ENCODE measurements at places on chromosomes 13 and 19.

- no peak for DNase-seq
Measured at GRCh38 chr13:21043898-21044297, 17.5 kb downstream of the LATS2 start.

DNA sequence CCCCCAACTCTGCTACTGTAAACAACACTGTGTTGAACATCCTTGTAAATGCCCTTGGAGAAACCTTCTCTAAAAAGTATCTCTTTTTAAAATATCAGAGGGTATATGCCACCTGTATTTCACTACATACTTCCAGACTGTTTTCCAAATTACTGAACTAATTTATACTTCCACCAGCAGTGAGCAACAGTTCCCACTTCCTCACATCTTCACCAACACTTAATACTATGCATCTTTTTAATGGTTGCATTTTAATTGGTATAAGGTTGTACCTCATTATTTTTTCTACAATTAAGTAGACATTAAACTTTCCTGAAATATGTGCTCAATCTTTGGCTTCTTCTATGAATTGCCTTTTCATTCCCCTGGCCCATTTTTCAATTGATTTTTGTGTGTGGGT, 21.8 kb downstream of the CLEC4M start:
- DNase-seq: no peak

DNA sequence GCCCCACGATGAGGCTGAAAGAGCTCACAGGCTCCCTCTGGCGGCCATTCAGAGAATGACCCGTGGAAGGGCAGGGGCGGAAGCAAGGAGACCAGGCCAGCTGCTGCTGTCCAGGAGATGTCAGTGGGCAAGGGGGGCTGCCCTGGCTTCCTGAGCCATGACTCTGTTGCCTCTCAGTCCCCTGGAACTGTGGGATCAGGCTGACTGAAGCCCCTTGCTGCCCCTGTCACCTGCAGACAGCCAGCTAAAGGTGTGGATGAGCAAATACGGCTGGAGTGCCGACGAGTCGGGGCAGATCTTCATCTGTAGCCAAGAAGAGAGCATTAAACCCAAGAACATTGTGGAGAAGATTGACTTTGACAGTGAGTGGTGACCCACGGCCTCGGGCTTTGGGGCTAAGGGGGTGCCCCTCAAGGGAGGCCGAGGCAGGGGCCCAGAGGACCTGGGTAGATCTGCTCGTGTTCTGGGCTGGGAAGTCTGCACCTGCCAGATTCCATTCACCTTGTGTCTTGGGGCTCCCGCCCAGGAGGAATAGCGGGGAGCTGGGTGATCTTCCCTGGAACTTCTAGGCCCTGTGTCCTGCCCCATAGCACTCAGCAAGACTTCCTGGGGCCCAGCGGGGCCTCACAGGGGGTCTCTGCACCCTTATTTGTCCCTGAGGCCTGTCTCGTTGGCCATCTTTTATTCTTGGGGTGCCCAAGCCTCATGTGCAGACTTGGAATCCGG, 12.5 kb upstream of the ACTN4 start:
- no peak for DNase-seq

GRCh38 chr13:114108141-114108761, 24.2 kb downstream of the RASA3 start:
- DNase-seq: no peak

DNA sequence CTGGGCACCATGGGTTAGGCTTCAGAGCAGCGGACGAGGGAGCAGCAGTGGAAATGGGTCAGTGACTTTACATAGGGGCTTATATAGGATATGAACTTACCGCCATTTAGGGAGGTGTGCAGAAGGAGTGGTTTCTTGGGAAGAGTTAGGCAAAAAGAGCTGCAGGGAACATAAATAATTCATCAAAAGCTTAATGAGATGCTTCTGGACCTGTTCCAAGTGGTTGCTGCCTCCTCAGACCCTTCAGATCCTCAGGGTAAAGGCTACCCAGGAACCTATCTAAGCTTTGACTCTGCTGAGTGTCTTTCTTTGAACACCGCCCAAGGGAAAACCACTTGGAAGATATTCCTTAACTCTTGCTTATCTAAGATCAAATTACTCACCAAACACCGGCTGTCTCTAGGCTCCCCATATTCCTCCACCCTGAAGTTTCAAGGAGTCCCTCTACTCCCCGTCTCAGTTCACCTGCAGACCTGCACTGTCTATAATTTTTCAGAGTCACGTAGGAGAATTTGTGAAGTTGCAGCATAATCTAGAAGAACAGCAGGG, at the start of gene IGFL4:
TSS of gene IGFL4 (minus strand) at position 51 of the 549 bp plus-strand sequence. CDS start at position 11, 40 bp downstream.
- no peak for DNase-seq

- no peak for DNase-seq
Measured at GRCh38 chr13:65959305-65959704, 1270.8 kb downstream of the PCDH9 start.

DNA sequence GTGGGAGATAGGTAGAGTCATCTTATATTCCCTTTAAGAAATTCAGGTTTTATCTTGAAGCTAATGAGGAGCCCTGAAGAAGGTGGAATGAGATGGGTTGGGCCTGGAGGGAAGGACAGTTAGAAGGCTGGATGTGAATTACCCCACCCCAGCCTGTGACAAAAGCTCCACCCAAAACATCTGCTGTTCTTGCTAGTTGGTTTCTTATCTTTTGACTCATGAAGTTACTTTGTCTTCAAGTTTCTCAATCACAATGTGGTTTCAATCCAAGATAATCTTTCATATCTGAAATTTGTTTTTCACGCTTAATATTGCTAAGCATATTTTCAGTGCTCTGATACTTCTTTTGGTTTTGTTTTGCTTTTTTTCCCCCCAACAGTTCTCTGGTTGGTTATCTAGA, 38.3 kb upstream of the HMGB1 start:
- no peak for DNase-seq

- no peak for DNase-seq
Measured at GRCh38 chr19:49136771-49137171, 17.4 kb downstream of the PPFIA3 start.

GRCh38 chr13:31200637-31200971, 829 bp downstream of the B3GLCT start:
- no peak for DNase-seq

DNA sequence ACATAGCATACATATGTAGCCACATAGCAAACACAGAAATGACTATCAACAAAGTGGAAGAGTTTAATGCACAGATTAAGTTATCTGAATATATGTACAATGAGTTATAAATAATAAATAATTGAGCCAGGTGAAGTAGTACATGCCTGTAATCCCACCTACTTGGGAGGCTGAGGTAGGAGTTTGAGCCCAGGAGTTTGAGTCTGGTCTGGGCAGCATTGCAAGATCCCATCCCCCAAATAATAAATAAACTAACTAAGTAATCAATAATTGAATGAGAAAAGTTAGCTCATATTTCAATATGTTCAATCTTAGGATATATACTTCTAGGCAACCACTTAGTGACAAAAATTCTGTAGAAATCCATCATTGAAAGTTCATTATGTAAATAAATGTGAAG, 1.7 kb downstream of the CARD8 start:
- DNase-seq: no peak

- no peak for DNase-seq
Measured at GRCh38 chr19:11377756-11378155, 3.3 kb downstream of the SWSAP1 start.

Measured in stimulated activated CD4-positive, alpha-beta T cell treated with anti-CD3 and anti-CD28 coated beads, TNF-alpha, amount 100 ng/mL, for 48 hours (primary cell).